ENCODE measurements at places on chromosomes 12 and 14.
A peak's percentile ranks its signal among the peaks of the same experiment; 100 is the strongest.

GRCh38 chr12:31002361-31002725 lies 71.3 kb upstream of the DDX11 start:
- no peak for DNase-seq

GRCh38 chr14:21498540-21499526 lies 12.3 kb downstream of the METTL3 start:
- peak; percentile 48 for DNase-seq

- DNase-seq = no peak
Observed at GRCh38 chr12:76249501-76249900, 98.7 kb downstream of the BBS10 start.

DNA sequence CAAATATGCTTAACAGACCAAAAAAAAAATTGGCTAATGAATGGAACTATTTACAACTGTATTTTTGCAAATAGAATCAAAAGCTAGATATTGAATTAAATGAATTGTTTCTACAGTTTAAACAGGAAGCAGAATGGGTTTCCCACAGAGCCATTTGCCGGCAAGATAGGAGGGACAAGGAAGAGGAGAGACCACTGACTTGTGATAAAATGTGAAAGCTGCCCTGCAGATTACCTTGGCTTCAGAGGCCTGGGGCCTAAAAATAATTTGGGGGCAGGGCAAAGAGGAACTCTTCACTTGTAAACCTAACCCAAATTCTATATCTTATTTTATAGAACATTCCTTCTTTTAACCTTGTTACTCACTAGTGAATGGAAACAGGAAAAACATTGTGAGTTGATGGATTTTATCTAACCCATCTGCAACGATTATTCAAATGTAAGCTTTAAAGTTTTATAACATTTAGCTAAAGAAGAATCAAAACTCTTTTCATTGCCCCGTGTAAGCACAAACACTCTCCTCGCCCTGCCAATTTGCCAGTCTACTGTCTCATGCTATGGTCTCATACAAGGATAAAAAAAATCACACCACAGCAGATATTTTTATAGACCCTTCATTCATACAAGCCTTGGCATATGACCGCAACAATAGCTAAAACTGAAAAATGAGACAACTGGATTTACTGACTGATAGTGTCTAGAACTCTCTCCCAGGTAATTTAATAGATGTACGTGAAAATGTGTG lies 49.5 kb upstream of the MDM1 start:
- DNase-seq = no peak

DNA sequence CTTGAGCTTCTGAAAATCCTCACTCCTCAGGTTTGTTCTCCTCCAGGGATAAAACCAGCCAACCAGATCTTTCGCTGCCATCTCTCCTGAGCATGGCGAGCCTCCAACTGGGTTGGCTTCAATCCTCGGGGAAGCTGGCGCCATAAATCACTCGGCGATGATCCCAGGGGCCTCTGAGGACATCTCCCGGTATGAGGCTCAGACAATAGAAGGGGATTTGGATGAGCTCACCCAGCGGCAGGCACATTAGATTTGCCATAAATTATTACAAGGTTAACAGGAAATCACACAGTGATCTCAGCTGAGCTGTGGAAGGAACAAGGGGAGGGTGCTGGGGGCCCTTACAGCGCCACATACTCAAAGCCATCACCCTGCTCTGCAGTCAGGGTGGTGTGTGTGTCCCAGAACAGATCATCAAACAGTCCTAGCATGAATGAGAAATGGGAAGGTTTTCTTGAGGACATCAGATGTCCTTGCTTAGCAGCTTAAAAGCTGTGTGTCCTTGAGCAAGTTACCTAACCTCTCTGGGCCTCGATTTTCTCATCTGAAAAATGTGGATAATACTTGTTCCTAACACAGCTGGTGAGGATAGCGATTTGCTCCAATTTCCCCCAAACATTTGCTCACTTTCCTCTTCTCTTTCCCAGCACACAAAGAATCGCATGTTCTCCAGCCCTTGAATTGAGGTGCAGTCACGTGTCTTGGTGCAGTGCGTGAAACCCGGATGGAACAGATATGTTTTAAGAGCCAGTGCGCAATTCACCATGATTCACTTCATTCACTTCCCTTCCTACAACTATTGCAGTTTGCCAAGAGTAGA lies 142.8 kb downstream of the SCARB1 start:
- peak; percentile 98 for DNase-seq

DNA sequence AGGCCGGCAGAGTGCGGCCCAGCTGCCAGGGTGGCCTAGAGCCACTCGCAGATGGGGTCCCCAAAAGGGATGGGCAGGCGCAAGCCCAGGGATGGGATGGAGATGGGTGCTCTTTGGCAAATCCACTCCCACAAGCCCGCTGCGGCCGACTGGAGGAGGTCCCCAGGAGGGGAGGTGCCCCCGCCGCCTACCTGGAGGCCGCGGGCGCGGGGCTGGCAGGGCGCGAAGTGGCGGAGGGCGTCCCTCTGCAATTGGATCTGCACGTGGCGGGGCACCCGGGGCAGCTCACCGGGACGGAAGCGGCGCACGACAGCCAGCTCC lies 730 bp downstream of the PPP1R3E start:
- DNase-seq = no peak

GRCh38 chr12:70691018-70691672 lies 53.9 kb upstream of the PTPRB start:
- DNase-seq = no peak

DNA sequence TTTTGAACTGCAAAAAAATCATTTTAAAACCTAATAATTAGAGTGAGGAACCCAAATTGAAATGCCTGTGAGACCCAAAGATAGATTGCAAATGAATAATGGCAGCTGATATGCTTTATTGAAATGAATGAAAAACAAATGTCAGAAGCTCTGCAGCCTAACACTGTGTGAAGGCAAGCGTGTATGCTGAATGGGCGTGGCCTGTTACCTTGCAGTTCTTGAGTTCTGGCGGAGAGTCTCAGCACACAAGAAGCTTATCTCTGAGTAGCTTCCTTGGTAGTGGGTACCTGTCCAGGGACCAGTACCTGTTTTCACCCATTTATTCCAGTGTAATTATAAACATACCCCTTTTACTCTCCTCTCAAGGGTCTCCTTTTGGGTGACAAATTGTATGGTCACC lies 341.2 kb downstream of the NPAS3 start:
- no peak for DNase-seq

GRCh38 chr14:97198813-97199212 lies 401.6 kb downstream of the VRK1 start:
- DNase-seq = no peak

Data from NCI-H1417 (cell line).